ENCODE measurements at places on chromosomes 11 and 22.

GRCh38 chr11:44368886-44369285, 58.9 kb upstream of the ALX4 start:
- DNase-seq, result no peak

DNA sequence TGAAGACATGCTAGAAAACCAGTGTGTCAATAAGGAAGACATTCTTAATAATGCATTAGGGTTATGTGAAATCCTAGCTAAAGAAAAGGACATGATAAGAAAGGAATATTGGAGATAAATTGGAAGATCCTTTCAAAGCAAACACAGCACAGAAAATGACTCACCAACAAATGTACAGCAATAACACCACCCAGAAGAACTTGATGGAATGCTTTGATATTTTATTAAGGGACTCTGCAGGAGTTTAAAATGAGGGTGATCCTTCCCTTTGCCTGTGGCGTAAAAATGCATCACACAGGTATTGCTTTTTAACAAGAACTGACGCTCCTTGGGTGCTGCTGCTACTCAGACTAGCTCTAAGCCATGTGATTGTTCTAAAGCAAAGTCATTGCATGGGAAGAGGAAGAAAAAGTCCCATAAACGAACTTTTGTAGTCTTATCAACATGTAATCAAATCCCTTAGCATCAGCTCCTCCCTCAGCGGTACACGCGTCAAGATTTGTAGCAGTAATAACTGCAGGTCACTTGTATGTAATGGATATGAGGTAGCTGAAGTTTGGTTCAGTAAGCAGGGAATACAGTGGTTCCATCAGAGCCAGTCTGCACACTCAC, 48.4 kb upstream of the EED start:
- no peak for DNase-seq

DNA sequence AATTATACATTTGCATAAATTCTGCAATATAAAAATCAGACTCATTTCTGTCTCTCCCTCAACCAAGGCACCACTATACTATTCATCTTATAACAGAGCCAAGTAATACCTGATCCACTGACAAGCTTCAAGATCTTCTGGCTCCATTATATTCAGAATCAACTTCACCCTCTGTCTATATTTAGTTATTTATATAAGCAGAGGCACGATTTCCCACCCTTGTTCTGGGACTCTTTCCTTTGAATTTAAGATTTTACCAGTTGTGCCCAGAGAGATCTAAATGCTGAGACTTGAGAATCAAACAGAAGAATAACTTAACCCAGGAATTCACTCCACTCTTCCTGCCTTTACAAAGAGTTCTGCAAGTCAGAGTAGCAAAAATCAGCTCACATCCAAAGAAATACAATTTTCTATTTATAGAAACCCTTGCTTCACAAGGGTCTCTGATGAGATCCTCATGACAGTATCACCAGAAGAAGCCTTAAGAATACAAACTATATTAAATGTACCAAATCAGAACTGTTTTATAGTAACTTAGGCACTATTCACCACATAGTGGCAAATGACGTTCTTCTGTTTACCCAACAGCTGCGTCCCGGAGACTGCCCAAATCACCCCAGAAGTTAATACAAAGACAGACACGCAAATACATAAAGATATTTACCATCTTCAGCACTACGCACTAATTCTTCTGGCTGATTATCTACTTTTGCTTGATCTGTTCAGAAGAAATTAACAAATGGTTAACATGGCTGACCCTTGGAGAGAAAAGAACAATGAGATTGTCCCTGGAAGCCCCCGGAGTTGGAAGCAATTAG, 32.3 kb upstream of the CCDC89 start:
- peak; percentile 13 for DNase-seq

GRCh38 chr11:46565232-46565840, 28.5 kb downstream of the AMBRA1 start:
- no peak for DNase-seq

GRCh38 chr11:108468478-108468864, 1.1 kb upstream of the C11orf65 start:
- no peak for DNase-seq

DNA sequence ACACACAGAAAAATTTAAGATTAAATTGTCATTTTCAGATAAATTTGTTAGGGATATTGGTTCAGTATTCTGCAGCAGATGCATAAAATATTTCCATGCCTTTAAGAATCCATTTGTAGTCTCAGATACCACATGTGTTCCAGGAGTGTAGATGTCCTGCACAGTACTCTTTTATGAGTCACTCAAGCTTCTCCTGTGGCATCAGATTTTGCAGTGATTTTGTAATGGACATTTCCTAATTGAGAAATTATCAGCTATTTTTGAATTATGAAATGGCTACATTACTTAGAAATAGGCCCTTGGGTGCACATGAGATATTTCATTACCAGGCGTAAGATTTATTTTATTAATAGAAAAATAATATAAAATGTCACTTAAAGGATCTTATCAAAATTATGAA, 18.9 kb downstream of the MMP3 start:
- peak; percentile 20 for DNase-seq

- DNase-seq, result no peak
Observed at GRCh38 chr11:117564321-117564720, 232.7 kb downstream of the DSCAML1 start.

GRCh38 chr11:93653080-93653479, 8.4 kb upstream of the CEP295 start:
- no peak for DNase-seq

DNA sequence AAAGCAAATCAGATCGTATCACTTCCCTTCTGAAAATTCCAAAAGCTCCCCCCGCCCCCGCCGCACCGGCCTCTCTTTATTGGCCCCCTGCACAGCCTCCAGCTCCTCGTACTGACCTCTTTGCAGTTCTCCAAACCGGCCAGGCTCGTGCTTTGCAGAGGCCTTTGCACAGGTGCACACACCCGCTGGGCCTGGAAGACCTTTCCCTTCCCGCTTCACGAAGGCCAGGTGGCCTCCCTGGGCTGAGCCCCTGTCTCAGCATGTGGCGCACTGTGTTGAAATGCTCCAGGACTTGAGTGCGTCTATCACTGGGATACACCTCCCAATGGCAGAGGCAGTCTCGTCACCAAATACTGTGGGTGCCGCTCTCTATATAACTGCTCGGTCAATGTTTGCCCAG, 13.2 kb upstream of the ADA2 start:
- no peak for DNase-seq

GRCh38 chr11:134529212-134530096, 117.4 kb upstream of the B3GAT1 start:
- DNase-seq, result no peak

DNA sequence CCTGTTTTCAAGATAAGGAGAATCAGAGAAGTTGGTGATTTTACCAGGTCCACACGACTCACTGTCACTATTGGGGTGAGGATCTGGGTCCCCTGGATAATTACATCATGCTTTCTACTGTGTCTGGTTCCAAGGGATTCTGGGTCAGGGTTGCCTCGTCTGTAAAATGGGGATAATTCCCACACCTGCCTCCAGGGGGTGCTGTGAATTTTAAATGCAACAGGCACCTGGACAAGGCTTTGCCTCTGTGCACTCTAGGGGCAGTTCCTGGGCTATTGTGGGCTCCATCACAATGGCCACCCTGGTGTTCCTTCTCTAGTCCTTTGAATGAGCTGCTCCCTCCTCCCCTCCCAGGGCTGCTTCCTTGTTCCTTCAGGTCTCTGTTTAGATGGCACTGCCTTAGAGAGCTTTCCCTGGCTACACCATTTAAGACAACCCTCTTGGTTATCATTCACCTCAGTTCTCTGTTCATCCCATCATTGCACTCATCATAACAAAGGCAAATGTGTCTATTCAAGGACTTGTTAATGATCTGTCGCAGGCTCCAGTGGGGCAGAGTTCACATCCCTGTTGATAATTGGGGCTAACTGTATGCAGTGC, 178.6 kb downstream of the MIAT start:
- peak; percentile 41 for DNase-seq

GRCh38 chr22:37193629-37194191, 5.7 kb upstream of the C1QTNF6 start:
- peak; percentile 44 for DNase-seq

- DNase-seq, result peak; percentile 48
Observed at GRCh38 chr11:57763568-57763967, 2.0 kb downstream of the CTNND1 start.

GRCh38 chr11:68043349-68044144, 4.7 kb downstream of the TCIRG1 start:
- DNase-seq, result peak; percentile 48

GRCh38 chr11:73193251-73194033, 24.6 kb upstream of the P2RY2 start:
- DNase-seq, result no peak

- no peak for DNase-seq
Observed at GRCh38 chr11:118660681-118661424, 18.6 kb downstream of the TREH start.

- no peak for DNase-seq
Observed at GRCh38 chr11:21446939-21447590, 745.8 kb upstream of the ANO5 start.

GRCh38 chr11:22581354-22582150, 44.1 kb downstream of the FANCF start:
- no peak for DNase-seq

DNA sequence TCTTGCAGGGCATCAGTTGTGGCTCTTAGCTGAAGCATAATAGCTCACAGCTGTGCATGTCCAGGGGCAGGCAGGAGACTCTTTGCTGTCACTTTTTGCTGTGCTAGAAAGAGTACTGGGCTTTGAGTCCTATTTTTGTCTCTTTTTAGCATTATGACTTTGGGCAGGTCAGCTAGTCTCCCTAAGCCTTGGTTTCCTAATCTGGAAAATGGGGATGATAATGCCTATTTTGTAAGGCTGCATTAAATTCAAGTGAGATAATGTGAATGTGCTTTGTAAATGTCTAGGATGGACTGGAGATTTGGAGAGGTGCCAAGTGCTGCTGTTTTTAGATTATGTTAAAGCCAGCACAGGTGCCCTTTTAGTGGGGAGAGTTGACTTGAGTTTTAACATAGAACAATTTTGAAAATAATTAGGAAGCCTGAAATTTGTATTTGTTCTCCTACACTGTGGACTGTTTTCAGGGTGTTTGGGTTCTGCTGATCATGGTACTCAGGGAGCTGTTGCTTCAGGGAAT, 19.1 kb downstream of the CABIN1 start:
- DNase-seq, result no peak

DNA sequence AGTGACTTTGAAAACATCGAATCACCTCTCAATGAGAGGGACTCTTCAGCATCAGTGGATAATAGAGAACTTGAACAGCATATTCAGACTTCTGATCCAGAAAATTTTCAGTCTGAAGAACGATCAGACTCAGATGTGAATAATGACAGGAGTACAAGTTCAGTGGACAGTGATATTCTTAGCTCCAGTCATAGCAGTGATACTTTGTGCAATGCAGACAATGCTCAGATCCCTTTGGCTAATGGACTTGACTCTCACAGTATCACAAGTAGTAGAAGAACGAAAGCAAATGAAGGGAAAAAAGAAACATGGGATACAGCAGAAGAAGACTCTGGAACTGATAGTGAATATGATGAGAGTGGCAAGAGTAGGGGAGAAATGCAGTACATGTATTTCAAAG, 65.8 kb downstream of the DKK3 start:
- DNase-seq, result no peak

DNA sequence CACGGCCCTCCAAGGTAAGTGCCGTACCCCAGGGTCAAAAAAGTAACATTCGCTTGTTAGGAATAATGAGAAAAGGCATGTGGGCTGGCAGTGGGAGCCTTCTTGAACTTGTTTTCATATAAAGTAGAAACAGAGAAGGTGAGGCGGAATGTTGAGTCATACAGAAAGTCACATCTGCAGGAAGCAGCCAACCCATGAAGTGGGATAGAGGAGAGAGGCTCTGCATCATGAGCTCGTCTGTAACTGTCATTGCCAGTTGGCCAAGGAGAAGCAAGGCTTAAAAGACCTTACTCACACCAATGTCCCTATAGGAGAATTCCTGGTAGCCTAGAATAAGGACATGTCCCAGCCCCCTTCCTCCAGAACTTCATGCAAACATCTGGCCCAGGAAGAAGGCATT, 253.3 kb downstream of the BUD13 start:
- no peak for DNase-seq

DNA sequence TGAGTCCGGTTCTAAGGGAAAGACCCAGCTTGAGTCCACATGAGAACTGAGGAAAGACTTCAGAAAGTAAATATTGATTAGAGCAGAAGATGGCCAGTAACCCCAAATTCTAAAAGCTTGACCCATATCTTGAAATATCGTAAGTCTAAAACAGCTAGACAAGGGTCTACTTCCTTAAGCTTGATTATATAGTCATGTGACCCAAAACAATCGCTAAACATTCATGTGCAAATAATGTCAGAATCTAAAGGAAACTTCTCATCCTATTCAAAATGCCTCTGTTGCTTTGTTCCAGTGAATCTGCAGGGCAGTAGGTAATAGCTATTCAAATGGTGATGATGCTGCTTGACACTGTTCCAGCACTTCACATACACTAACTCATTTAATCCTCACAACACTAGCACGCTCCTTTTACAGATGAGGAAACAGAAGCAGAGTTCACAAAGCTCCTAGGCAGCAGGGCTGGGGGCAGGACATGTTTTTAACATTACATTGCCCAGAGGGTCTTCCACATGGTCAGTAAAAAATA, 52.6 kb downstream of the TCF20 start:
- DNase-seq, result no peak

DNA sequence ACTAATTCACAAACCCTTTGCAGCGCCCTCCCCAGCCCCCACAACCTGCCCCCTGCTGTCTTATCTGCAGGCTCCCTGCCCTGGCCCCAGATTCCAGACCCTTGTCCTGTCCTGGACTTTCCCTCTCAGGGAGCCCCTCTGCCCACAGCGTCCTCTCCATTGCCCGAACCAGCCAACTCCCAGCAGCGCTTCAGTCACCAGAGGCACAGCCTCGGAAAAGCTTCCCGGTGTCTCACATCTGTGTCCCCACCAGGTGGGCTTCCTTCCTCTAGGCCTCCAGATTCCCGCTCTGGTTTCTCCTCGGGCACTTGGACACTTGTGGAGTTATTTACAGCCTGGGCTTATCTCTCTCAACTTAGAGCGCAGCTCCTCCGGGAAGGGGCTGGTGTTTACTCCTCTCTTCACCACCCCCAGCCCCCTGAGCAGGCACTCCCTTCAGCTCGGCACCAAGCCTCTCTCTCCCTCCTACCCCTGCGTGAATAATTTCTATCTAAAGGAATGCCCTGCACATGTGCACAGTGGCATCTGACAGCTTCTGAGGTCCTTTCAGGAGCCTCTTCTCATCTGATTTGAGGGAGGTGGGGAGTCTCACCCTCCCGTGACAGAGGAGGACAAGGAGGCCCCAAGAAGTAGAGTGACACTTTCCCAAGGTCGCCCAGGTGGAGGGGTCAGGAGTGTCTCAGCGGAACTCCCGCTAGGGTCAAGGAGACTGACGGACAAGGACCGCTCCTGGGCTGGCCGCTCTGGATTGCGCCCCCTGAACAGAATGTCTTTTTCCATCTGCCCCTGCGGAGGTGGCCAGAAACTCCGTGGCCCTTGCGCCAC, 838 bp downstream of the WNT11 start:
- no peak for DNase-seq

- DNase-seq, result no peak
Observed at GRCh38 chr11:72652873-72653630, 21.2 kb downstream of the PDE2A start.
